Epithelial cell of alveolus of lung (primary cell): ENCODE measurements at places on chromosomes 2 and 18. TPM values are rescaled to one million over a fixed set of nuclear protein-coding genes. Genes with fewer than 3 reads are reported as not detected.

Gene CCDC68
- 20.2 and 36.8 TPM in 2 replicates for total RNA-seq

Gene FEV
- not detected in 2 replicates for total RNA-seq

Gene CNGA3
- total RNA-seq: not detected in 2 replicates

Gene TNP1
- total RNA-seq: not detected in 2 replicates

Gene DSG2
- 13.7 and 28.7 TPM in 2 replicates for total RNA-seq

Gene DYSF
- total RNA-seq: 1.4 and 4.3 TPM in 2 replicates

Gene SERPINB10
- not detected in 2 replicates for total RNA-seq
